CD8-positive, alpha-beta T cell (primary cell): ENCODE measurements at places on chromosomes 3 and 15.

- DNase-seq: no peak
These were observed 190.8 kb downstream of the ZNF621 start for GRCh38 chr3:40715551-40715950.

- no peak for DNase-seq
These were observed 59.4 kb downstream of the NME9 start for GRCh38 chr3:138270245-138270644.

GRCh38 chr3:125134952-125135351 lies 77.6 kb downstream of the SLC12A8 start:
- DNase-seq: no peak

GRCh38 chr3:52534281-52535183 lies 875 bp upstream of the NT5DC2 start:
- no peak for DNase-seq

DNA sequence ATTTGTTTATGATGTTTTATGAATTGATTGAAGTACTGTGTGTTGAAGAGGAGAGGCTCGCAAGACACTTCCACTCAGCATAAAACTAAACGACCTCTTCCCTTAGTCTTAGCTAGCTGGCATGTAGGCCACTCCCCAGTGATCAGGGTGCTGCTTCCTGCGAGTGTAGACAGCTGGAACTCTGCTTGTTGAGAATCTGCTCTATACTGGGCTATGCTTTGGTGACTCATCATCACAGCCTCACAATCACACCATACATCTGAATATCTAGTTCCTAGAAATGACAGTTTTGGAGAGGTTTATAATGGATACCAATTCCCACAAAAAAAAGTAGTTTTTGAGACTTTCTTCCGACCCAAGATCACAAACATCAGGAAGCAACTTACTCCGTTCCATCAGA lies 1.5 kb upstream of the SLC24A5 start:
- DNase-seq: no peak

DNA sequence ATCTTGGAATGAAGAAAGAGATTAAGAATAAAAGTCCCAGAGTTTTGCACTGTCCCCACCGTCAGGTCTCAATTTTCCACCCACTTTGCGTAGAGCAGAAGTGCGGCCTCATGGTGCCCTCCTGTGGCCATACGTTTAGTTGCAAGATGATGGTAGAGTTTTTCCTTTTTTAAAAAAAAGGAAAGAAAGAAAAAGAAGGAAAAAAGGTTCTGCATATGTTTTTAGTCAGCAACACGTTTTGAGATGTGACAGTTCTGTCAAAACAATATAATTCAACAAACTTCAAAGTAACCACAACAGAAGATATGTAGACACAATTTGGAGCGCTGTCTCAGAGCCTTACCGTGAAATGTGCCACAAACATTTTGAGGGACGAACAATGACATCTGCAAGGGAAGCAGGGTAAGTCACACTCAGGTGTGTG lies 24.6 kb downstream of the EBLN2 start:
- peak; percentile 15 for DNase-seq

DNA sequence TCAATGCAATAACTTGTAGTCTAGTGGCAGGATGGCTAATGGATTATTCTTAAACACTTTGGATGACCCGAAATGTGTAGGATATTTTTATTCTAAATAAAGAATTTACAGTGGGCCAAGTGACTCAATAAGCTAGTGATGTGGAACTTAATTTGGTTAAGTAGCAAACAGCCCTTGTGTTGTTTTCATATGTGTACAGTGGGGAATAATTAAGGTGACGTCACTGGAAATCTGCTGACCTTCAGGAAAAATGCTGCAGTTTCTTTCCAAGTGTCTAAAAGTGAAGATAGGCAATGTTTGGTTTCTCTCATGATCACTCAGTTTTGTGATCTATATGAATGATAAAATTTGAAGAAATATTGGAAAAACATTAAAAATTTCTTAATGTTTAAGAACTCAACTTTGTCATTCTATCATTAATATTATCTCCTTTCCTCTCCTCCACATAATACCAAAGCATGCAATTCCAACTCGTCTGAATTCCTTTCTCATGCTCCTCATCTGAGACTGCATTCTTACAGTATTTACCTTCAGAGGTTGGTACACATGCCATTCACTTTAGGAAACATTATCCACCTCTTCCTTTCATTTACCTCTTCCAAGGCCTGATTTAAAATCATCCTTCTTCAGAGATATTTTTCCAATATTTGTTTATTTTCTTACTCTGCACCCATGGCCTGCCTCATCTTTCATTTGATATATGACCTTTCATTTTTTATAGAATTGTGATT lies 414.6 kb upstream of the ARPP21 start:
- no peak for DNase-seq

- DNase-seq: no peak
These were observed 17.9 kb downstream of the DZIP1L start for GRCh38 chr3:138097192-138098172.

GRCh38 chr15:77025083-77025901 lies 30.4 kb downstream of the PSTPIP1 start:
- no peak for DNase-seq

DNA sequence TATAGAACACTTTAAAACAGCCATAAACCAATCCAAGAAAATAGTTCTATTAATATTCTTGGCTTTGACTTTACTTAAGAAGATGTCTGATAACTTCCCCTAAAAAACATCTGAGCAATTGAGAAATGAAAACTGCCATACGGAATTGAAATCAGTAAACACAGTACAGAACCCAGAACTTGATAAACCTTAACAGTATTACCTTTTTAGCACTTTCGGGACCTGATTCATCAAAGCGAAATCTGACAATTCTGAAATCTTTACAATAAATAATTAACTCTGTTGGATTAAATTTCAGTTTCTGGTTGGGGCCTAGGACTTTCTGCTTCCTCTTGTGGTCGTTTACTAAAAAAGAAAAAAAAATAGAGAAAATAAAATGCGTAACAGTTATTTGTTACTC lies 17.3 kb downstream of the MTMR10 start:
- DNase-seq: no peak
